T-helper 17 cell (primary cell): ENCODE measurements at places on chromosomes 4 and X. TPM values are rescaled to one million over a fixed set of nuclear protein-coding genes. Genes with fewer than 3 reads are reported as not detected.

GRCh38 chrX:66751136-66751782 is 112.4 kb upstream of the EDA2R start:
- DNase-seq: no peak

GRCh38 chr4:143380629-143381028 is 44.0 kb downstream of the GAB1 start:
- DNase-seq: no peak

DNA sequence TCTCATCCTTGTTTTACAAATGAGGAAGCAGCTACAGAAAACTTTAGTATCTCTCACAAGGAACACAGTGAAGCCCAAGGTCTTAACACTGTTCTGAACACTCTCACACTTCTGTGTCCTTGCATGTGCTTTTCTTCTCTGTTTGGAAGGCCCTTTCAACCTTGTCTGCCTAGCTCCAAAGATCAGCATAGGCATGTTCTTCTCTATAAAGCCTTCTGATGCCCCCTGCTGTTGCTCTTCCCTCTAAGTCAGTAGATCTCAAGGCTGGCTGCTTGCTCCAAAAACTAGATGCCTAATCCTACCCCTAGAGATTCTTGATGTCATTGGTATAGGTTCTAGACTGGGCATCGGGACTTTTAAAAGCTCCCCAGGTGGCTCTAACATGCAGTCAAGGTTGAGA is 5.9 kb downstream of the APOO start:
- DNase-seq: no peak

DNA sequence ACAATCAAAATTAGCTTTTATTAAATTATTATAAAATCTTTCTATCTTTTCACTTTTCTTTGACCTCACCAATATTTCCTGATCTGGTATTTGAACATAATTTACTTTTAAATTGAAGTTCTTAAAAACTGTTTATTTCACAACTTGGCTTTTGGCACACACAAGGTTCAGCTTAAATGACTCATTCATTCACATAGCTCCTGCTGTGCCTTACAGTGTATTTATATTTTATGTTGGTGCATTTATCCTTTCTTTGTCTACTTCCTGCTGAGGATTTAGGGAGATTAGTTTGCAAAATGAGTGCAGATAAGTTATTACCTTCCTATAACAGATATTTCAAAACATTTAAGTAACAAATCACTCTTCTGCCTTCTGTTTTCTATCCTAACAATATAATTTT is 430.6 kb downstream of the DTHD1 start:
- no peak for DNase-seq

GRCh38 chr4:139014371-139015268 is 961 bp upstream of the NOCT start:
- no peak for DNase-seq

FAM50A gene
- total RNA-seq: 58.1 TPM

CXorf66 gene
- total RNA-seq: not detected

MID1 gene
- not detected for total RNA-seq

PLP1 gene
- not detected for total RNA-seq
